ENCODE measurements at places on chromosomes 6 and 20. TPM values are rescaled to one million over a fixed set of nuclear protein-coding genes. Genes with fewer than 3 reads are reported as not detected.

SHLD1 gene
- 13.8 TPM for total RNA-seq

PNPLA1 gene
- 4.0 TPM for total RNA-seq

EPPIN gene
- total RNA-seq: not detected

TNXB gene
- total RNA-seq: 301 TPM

Measured in Peyer's patch (tissue), 4 donors.